Brain (organoid and tissue), 16 donors: ENCODE measurements at places on chromosomes 12 and 14. TPM values are rescaled to one million over a fixed set of nuclear protein-coding genes. Genes with fewer than 3 reads are reported as not detected.

GRCh38 chr12:48796976-48797375, 8.1 kb upstream of the ADCY6 start:
- DNase-seq, result no peak

- no peak for DNase-seq
These were observed 6.6 kb downstream of the ATXN3 start for GRCh38 chr14:92099802-92100201.

GDF11 gene
- polyA plus RNA-seq, result 26.9 TPM

DNA sequence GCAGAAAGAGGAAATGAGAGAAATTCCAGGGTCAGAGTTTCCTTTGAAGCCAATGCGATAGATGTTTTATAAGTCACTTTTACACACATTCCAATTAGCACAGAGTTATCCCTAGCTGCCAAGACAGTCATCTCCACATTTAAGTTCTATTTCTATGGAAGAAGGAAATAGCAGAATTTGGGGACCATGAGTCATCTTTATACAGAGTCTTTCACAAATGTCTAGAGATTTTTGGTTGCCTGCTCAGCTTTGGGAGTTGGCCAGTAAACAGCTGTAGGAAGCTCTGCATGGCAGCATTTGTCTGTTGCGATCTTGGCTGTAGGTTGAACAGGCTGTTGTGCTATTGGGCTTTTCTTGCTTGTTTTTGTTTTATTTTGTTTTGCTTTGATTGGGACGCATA, 884.3 kb downstream of the GALC start:
- peak; percentile 26 for DNase-seq

DNA sequence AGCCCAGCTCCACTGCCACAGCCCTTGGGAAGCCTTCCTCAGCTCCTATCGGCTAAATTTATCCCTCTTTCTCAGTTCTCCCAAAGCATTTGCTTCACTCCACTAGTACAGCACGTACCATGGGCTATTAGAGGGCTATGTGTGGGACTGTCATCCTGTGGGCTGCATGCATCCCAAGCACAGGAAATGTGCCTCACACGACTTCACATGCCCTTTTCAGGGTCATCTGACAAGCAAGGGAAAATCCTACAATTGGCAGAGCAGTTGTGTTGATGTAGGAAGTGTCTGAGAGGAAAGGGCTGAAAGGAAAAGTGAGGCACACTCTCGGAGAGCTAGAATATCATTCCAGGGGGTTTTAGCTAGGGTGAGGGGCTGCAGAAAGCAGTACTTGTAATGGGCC, 47.6 kb downstream of the NINJ2 start:
- DNase-seq, result no peak

GRCh38 chr12:44571006-44571550, 305.0 kb downstream of the NELL2 start:
- DNase-seq, result peak; percentile 55

DNA sequence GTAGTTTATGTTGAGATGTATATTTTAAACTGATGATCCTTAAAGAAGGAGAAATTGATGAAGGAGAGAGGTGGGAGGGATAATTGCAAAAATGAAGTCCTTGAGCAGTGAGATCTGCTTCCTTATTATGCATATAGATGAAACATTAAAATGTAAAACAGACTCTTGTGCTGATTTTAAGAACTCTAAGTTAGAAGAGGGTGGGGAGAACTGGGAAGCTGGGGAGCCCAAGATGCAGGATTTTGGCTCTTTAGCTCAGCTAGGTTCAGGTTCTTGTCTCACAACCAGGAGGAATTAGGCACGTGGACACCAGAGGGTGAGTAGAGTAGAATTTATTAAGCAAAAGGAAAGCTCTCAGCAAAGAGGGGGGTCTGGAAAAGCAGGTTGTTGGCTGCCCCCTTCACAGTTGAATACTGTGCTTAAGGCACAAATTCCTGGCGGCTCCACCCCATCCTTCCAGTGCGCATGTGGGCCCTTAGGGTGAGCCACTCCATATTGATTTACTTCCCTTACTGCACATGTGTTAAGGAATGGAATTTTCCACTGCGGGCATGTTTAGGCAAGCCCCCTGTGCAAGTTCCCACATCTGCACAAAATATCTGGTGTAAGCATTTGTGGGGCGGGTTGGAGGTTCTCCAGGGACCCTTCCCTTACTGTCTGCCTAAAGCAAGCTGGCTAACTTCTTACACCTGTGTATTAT, 141.9 kb downstream of the BICD1 start:
- no peak for DNase-seq

CCT2 gene
- 150 TPM for polyA plus RNA-seq

- no peak for DNase-seq
These were observed 25.6 kb upstream of the FGF6 start for GRCh38 chr12:4471256-4471655.

DNA sequence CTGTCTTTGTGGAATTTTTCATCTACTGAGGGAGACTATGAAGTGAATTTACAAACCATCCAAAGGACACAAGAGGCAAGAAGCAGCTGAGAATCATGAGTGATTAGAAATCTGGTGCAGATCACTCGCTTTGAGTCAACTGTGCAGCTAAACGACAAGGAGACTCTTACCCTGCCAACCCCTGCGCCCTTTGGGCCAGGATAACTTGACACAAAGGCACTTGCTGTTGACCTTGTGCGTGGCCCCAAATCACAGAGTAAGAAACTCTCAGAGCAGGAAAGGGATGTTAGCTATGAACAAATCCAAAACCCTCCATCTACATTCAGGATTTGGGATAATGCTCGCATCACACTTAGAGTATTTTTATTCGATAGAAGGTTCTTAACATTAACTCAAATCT, 11.5 kb upstream of the PARP11 start:
- DNase-seq, result no peak

GRCh38 chr12:104636496-104636895, 179.7 kb downstream of the CHST11 start:
- DNase-seq, result no peak

RIPK3 gene
- polyA plus RNA-seq, result 0.44 TPM
